Ovary (tissue), 10 donors: ENCODE measurements at places on chromosomes 6 and 20.

GRCh38 chr6:4510317-4510716 is 265.9 kb upstream of the CDYL start:
- no peak for DNase-seq

DNA sequence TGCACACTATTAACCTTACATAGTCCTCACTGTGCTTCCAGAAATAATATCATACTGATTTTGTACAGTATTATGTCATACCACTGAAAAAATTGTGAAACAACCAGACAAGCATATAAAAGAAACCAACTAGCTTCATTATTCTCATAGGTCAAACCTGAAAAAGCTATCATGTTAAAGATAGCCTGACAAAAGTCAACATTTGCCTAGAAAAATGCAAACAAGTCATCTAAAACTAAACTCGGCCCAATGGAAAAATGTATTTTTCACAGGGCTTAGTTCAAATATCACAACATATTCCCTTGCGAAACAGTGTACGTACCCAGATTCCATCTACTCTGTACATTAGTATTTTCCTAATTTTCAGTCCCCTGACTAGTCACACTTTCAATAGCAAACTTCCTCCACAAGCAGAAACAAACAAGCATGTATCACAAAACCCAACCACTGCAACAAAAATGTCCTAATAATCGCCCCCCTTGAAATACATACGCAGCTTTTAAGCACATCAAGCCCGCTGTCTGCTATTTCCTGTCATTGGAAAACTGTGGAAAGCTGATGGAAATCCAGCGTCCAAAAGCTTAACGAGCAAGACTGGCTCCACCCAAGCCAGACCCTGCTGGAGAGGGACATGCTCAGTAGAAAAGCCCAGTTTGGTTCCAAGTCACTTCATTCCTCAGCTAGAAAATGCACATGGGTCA is 93.1 kb downstream of the EPB41L2 start:
- peak; percentile 37 for DNase-seq

DNA sequence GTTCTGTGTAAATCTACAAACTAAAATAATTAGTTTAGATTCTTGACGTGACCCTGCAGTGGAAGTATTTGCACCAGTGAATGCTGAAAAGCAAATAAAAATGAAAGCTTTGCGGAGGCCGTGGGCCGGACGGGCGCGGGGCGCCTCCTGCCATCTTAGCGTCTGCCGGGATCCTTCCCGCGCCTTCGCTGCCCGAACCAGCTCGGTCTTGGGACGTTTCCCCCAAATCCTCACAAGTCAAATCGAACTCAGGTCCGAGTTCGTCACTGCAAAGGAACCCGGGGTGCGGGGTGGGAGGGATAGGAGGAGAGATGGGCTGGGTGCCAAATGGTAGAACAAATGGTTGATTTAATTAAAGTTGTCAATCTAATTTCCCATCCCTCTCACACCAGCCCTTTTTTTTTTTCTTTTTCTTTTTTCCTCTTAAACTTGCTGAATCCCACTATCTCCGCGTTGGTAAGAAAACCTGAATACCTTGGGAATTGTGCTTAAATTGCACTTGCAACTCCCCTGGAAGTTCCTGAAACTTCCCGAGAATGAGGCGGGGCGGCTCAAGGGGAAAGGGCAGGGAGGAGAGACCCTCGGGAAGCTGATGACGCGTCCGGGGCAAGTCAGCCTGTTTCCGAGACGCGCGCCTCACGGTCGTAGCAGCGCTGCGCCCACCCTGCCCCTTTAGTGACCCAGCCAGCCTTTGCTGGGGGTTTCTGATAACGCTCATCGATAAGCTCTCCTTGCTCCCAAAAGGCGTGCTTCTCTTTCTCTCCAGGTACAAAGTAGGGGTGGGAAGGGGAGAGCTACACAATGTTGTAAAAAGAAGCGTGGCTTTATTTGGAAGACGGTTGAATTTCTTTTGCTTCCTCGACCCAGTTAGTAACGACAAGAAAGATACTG is 1.8 kb downstream of the GJA1 start:
- DNase-seq, result peak; percentile 53

GRCh38 chr6:144468709-144469108 is 183.6 kb downstream of the UTRN start:
- DNase-seq, result no peak

GRCh38 chr6:161922631-161923119 is 648.8 kb upstream of the AGPAT4 start:
- no peak for DNase-seq

DNA sequence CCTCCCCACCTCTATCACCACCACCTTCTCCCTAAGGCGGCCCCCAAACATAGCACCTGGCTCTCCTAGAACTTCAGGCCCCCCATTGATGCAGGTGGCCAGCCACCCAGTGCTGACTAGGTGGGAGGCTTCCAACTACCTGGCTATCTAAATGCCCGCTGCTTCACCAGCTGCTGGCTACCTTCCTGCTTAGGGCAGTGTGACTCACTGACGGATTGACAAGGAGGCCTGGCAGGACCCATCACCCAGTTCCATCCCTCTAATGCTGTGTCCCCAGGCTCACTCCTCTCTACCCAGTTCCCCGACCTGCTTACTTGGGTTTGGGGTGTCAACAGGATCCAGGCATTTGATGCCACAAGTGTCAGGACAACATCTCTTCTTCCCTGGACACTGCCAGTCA is 1.1 kb downstream of the SLPI start:
- DNase-seq, result no peak

DNA sequence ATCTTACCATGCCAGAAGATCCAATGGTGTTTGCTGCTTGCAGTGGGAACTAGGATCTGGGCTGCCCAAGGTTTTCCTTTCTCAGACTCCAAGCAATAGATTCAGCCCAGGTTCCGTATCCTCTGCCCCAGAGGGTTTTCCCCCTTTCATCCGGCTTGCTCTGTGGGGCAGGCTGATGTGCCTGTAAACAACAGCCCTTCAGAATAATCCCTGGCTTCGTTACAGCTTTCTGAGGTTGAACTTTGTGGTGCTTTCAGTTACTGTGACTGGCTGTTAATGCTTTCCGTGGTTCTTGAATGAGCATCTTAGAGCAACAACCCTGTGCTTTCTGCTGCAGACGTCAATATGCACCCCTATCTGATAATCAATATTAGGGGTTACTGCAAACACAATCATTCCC is 400.4 kb downstream of the BTBD3 start:
- DNase-seq, result no peak

- DNase-seq, result no peak
These were observed 36.2 kb upstream of the BAG2 start for GRCh38 chr6:57135885-57136284.

- no peak for DNase-seq
These were observed 418.5 kb upstream of the JARID2 start for GRCh38 chr6:14827354-14827753.

DNA sequence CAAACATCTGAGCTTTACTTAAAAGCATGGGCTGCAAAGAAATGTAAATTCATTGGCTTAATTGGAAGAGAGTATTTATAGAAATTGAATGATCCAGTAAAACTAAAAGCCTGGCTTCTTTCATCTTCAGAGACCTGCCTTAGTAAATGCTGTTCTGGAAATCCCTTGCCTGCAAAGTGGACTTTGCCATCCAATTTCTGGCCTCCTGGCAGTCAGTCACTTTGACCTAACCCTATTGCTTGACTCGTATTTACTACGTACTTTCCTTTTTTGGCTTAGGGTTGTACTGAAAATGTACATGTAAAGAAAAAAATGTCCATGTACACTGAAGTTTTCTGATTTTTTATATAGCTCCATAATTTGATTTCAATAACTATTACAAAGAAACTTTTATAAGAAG is 47.1 kb downstream of the E2F3 start:
- DNase-seq, result no peak

DNA sequence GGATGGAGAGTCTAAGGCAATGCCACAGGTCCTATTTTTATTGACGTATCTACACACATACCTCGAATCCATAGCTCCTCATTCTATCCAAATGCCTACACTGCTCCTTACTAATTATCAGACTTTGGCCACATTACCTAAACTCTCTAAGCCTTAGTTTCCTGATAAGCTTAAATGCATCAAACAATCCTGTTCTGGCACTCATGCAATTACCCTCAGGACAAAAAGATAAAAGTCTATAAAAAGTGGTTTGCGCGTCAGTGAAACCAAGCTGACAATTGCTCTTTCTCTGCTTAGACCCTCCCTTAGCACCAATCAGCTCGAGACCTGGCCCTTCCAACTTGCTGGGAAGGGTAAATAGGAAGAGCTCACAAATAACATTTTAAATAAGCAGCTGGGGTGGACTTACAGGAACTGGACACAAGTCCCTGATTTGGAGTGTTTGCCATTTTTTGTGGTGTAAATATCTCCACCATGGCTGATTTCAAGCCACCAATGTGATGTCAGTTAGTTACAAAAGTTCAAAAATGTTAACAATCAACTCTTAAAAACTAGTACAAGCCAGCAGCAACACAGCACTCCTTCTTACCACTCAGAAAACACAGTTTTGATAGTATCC is 7.2 kb upstream of the PLEKHG1 start:
- no peak for DNase-seq

GRCh38 chr6:143745166-143746133 is 67.7 kb downstream of the PHACTR2 start:
- DNase-seq, result peak; percentile 33

DNA sequence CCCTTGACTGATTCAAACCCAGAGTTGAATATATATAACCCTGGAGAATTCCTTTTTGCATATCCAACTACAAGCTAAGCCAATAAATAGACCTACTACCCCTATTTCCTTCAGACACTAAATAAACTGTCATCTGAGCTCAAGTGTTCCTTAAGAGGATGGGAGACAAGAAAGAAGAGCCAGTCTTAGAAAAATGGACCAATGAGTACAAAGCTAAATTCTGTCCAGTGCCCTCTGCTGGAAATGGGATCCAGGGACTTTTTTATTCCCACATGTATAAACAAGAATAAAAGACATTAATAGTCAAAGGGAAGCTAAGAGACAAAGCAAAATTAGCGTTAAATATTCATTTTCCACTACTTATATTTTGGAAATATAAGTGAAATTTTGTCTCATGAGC is 4.8 kb downstream of the PPP1R10 start:
- no peak for DNase-seq

DNA sequence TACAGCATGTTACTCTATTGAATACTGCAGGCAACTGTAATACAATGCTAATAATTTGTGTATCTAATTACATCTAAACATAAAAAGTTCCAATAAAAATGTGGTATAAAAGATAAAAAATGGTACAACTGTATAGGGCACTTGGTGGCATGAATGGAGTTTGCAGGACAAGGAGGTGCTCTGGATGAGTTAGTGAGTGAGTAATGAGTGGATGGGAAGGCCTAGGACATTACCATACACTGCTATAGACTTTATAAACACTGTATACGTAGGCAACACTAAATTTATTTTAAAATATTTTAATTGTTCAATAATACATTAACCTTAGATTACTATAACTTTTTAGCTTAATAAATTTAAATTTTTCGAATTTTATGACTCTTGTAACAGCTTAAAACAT is 579.6 kb upstream of the MAN1A1 start:
- DNase-seq, result no peak

- peak; percentile 84 for DNase-seq
These were observed 34.5 kb downstream of the HLA-A start for GRCh38 chr6:29976588-29977424.

DNA sequence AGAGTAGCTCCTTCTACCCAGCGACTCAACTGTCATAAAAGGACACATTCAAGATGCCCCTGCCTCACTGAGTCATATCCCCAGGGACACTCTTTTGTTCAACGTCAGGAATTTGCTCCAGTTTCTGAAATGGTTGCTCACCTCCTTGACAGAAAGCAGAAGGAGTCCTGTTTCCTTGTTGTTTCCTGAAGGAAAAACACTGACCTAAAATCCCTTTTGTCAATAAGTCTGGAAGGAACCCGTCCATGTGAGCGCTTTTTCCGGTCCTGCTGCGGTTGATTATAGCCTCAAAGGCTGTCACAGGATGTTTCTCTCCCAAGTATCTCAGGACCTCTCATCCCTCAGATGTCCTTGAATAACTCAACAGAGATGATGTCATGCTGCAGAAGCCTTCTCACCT is 113.6 kb upstream of the PLEKHG1 start:
- DNase-seq, result no peak

DNA sequence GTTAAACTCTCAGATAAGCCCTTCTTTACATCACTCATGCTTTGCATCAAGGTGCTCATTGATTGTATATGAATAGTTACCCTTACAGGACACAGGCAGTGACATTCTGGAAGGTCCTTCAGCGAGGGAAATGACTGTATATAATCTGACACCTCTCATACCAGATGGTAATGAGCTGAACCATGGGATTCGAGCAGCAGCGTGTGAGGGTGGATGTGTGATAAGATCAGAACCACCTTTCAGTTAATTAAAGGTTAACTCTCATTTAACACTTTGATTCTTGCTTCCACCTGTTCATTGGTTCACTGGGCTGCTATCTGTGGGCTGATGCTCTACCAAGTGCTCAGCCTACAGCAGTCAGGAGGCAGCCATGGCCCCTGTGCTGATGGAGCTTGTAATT is 24.2 kb downstream of the NEDD9 start:
- DNase-seq, result no peak

DNA sequence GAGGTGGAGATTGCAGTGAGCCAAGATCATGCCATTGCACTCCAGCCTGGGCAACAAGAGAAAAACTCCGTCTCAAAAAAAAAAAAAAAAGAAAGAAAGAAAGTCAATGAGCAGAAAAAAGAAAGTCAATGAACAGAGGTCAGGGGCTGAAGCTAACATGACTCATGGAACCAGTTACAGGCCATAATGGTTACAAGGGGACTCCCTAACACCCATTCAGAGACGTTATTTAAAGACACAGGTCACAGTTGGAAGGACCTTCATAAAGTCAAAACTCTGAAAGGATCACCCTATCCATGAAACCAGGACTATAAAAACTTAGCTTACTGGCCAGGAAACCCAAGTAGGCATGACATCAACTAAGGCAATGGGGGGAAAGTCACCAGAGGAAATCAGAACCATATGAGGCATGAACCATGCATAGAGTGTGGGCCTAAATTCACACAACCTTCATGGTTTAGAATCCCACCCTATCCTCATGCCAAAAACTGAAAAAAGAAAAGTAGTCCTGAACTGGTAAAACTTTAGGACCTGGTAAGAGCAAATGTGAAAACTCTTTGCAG is 18.2 kb downstream of the FBXL4 start:
- no peak for DNase-seq

- no peak for DNase-seq
These were observed 35.3 kb downstream of the HIVEP2 start for GRCh38 chr6:142909686-142910085.

GRCh38 chr6:80771941-80772340 is 665.5 kb downstream of the BCKDHB start:
- no peak for DNase-seq

DNA sequence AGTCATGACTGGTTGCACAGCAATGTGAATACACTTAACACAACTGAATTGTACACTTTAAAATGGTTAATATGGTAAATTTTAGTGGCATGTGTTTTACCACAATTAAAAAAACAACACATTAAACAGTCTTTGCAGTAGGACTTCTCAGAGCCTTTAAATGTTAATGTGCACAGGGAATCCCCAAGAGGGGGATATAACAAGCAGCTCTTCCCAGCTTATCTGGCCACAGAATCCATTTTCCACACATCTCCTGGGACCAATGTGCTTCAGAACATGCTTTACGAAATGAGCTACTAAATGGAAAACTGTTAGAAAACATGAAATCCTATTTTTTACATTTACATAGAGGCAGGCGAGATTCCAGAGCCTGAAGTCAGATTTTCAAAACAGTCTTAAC is 44.4 kb downstream of the FYN start:
- DNase-seq, result no peak

GRCh38 chr6:11212664-11213063 is 19.8 kb downstream of the NEDD9 start:
- DNase-seq, result no peak

GRCh38 chr6:83827050-83827449 is 26.1 kb upstream of the RIPPLY2 start:
- DNase-seq, result no peak
